ENCODE measurements at places on chromosomes 13 and 19. TPM values are rescaled to one million over a fixed set of nuclear protein-coding genes. Genes with fewer than 3 reads are reported as not detected.

Gene SHC2
- 45.2 TPM for total RNA-seq

DNA sequence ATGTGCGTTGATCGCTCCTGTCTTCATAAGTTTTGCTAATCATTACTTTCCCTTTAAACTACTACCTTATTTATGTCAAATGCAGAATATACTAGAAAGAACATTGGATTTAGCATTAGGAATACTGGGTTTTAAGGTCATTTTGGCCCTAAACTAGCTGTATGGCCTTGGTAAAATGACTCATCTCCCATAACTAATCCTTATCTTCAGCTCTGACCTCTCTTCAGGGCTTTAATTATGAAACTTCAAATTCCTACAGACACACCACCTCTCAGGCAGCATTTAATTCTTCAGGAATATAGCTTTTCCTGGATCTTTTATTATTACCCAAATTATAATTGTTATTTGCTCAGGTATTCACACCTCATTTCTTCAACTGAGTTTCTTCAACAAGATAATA, 121.2 kb downstream of the STARD13 start:
- H3K4me3 ChIP-seq: no peak overlapping the region
- H3K27me3 ChIP-seq: no peaks in the 10 kb centered on the region
- H3K36me3 ChIP-seq: peaks cover 43% of the 10 kb centered on the region
- peaks cover 25% of the 10 kb centered on the region for H3K4me1 ChIP-seq

DNA sequence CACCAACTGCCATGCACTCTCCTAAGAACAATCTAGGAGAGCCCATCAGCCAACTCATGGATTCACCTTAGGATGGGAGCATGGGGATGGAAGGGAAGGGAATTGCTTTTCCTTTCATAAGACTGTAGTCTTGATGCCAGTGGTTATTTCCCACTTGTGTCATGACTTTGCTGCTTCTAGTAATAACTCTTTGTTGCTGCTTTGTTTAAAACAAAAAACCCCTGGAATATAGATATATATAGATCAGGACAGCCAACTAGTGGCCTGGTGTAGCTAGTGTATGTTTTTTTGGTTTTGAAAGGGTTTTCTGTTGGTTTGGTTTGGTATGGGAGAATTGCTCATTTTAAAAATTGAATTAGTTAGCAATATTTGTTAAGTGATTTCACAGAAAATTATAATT, 39.3 kb upstream of the KCTD4 start:
- H3K27ac ChIP-seq: peak overlapping the region; percentile 12
- H3K36me3 ChIP-seq: no peaks in the 10 kb centered on the region
- no peaks in the 10 kb centered on the region for H3K27me3 ChIP-seq
- H3K4me1 ChIP-seq: no peaks in the 10 kb centered on the region

DNA sequence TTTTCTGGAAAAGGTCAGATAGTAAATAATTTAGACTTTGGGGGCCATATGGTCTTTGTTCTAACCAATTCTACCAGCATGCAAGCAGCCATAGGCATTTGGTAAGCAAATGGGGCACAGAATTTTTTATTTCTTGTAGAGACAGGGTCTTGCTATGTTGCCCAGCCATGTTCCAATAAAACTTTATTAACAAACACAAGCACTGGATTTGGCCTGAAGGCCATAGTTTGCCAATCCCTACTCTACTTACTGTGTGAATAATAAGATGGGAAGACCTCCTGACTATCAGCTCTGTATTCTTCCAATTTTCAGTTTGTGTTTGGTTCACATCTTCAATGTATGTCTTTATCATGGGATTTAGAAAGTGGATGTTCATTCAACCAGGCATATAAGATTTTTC, 53.0 kb upstream of the SERP2 start:
- no peaks in the 10 kb centered on the region for H3K36me3 ChIP-seq
- H3K4me3 ChIP-seq: no peak overlapping the region
- DNase-seq: no peak
- peaks cover 10% of the 10 kb centered on the region for H3K27me3 ChIP-seq

Gene WDR62
- total RNA-seq: 34.2 TPM

- peaks cover 6% of the 10 kb centered on the region for H3K36me3 ChIP-seq
- no peak for DNase-seq
- H3K27ac ChIP-seq: peak overlapping the region; percentile 79
- no peaks in the 10 kb centered on the region for H3K27me3 ChIP-seq
- no peak overlapping the region for H3K4me3 ChIP-seq
These were observed 96.2 kb upstream of the RFC3 start for GRCh38 chr13:33721724-33722123.

DNA sequence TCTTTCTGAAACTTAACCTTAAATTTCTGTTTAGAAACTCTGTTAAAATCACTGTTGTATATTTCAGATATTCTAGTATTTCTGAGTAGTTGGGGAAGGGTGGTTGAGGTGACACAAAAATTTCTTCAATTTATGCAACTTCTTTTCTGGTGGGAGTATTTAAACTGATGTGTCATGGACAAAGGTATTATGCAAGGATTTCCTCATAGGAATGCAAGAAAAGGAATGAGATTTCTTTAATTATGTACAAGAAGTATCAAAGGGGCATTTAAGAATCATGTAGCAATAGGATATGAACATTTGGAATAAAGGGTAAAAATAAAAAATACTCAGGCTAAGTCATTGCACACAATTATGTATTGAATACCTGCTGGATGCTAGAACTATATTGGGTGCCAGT, 575.8 kb upstream of the KLF12 start:
- peaks cover 7% of the 10 kb centered on the region for H3K4me1 ChIP-seq
- H3K36me3 ChIP-seq: peaks cover 2% of the 10 kb centered on the region
- H3K4me3 ChIP-seq: no peak overlapping the region
- DNase-seq: no peak

DNA sequence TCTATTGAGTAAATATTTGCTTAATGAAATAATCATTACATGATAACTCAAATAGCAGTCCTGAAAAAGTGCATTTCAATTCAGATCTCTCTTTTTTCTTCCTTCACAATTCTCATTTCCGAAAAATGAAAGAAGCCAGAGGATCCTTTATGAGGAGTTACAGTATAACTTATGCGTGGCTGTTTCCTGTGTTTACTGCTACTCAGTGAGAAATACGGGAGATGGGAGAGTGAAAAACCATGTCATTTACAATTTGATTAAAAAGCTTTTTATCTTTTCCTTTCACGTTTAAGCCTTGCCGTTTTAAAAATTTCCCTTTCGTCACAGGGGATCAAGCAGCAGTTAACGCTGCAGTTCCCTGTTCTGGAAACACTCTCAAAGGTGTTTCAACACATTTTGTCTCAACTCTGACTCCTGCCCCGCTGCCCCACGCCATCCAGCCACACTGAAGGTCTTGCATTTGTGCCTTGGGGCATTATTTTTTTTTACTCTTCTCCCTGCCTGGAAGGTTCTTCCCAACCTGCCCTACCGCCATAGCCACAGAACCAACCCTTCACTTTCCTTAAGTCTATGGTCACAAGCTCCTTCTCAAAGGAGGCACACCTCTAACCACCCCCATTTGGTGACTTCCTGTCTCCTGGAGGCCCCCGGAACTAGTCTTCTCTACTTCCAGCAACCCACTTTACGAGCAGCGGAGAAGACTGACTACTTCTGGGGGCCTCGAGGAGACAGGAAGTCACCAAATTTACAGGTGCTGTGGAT, 17.0 kb downstream of the KL start:
- H3K4me1 ChIP-seq: no peaks in the 10 kb centered on the region
- no peak overlapping the region for H3K27ac ChIP-seq
- H3K27me3 ChIP-seq: no peaks in the 10 kb centered on the region
- no peak for DNase-seq
- H3K4me3 ChIP-seq: no peak overlapping the region

GRCh38 chr19:39296055-39296645, at the start of gene IFNL1:
TSS of gene IFNL1 (plus strand) at chr19:39296407. CDS start at chr19:39296422, 15 bp downstream.
- DNase-seq: no peak
- H3K4me1 ChIP-seq: no peaks in the 10 kb centered on the region

Gene IGFL1
- not detected for total RNA-seq

- H3K4me1 ChIP-seq: peaks cover 16% of the 10 kb centered on the region
- DNase-seq: no peak
- H3K4me3 ChIP-seq: no peak overlapping the region
These were observed 3.1 kb upstream of the SPIB start for GRCh38 chr19:50415661-50416033.

Gene ZNF793
- total RNA-seq: 17.7 TPM

- no peaks in the 10 kb centered on the region for H3K27me3 ChIP-seq
- no peak for DNase-seq
- H3K27ac ChIP-seq: no peak overlapping the region
- no peaks in the 10 kb centered on the region for H3K4me1 ChIP-seq
These were observed 102.9 kb downstream of the FRY start for GRCh38 chr13:32134241-32135055.

Gene FBXO27
- 4.9 TPM for total RNA-seq

- no peak overlapping the region for H3K4me3 ChIP-seq
- DNase-seq: no peak
- peaks cover 47% of the 10 kb centered on the region for H3K27me3 ChIP-seq
- no peak overlapping the region for H3K27ac ChIP-seq
- no peaks in the 10 kb centered on the region for H3K36me3 ChIP-seq
- no peaks in the 10 kb centered on the region for H3K4me1 ChIP-seq
These were observed 51.2 kb downstream of the FLT3 start for GRCh38 chr13:28049215-28049614.

DNA sequence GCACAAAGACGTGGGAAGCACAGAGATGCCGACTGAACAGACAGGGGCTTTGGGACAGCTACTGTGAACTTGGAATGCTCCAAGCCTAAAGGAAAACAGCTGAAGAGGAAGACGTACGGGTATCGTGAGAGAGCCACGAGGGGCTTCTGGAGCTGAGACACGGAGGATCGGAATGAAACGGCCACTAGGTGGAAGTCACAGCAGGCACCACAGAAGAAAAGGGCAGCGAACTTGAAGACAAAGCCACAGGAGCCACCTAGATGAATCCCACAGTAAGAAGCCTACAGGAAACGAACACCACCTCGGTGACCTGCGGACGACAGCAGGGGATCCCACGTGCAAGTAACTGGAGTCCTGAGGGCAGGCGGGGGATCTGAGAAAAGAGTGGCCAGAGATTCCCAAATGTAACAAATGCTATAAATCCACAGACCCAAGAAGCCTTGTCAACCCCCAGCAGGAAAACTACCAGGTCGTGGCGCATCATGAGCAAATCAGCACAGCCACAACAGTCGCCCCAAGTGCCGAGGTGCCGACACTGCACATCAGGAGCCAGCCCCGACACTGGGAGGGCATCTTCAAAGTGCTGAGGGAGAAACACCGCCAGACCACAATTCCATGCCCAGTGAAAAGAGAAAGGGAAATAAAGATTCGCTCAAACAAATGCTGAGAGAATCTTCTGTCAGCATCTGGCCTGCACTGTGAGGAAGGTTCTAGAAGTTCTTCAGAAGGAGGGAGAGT, 39.3 kb upstream of the ISYNA1 start:
- H3K36me3 ChIP-seq: peaks cover 4% of the 10 kb centered on the region
- peaks cover 37% of the 10 kb centered on the region for H3K4me1 ChIP-seq
- H3K27ac ChIP-seq: peak overlapping the region; percentile 0

GRCh38 chr19:47310819-47311218, 1.2 kb downstream of the C5AR1 start:
- H3K4me1 ChIP-seq: no peaks in the 10 kb centered on the region
- H3K27ac ChIP-seq: no peak overlapping the region
- H3K4me3 ChIP-seq: no peak overlapping the region
- no peaks in the 10 kb centered on the region for H3K36me3 ChIP-seq

DNA sequence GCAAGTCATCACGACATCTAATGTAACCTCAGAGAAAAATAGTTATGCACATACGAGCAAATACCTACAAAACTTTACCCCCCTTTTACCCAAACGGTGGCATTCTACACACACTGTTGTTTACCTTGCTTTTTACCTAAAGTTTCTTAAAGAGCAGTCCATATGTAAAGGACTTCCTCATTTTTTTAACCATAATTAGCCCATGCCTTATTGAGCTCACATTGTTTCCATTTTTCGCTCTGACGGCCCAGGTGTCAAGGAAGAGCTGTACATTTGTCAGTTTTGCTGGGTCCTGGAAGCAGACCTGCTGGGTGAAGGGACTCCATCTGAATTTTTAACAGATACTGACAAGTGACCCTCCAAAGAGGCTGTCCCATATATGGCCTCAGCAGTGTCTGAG, 89.4 kb downstream of the STK24 start:
- H3K4me3 ChIP-seq: no peak overlapping the region
- H3K36me3 ChIP-seq: no peaks in the 10 kb centered on the region
- no peak for DNase-seq

- H3K4me3 ChIP-seq: no peak overlapping the region
- H3K27me3 ChIP-seq: no peaks in the 10 kb centered on the region
- H3K36me3 ChIP-seq: peaks cover 6% of the 10 kb centered on the region
- H3K27ac ChIP-seq: no peak overlapping the region
- H3K4me1 ChIP-seq: no peaks in the 10 kb centered on the region
These were observed 118.4 kb downstream of the COG6 start for GRCh38 chr13:39773833-39774232.

Gene MBOAT7
- total RNA-seq: 74.2 TPM

- DNase-seq: no peak
- H3K4me3 ChIP-seq: no peak overlapping the region
- no peaks in the 10 kb centered on the region for H3K36me3 ChIP-seq
- H3K4me1 ChIP-seq: no peaks in the 10 kb centered on the region
These were observed 429.5 kb downstream of the HS6ST3 start for GRCh38 chr13:96519380-96519779.

GRCh38 chr13:71645467-71645866, 221.5 kb downstream of the DACH1 start:
- no peaks in the 10 kb centered on the region for H3K27me3 ChIP-seq
- no peaks in the 10 kb centered on the region for H3K36me3 ChIP-seq
- no peak for DNase-seq
- H3K4me3 ChIP-seq: no peak overlapping the region
- no peak overlapping the region for H3K27ac ChIP-seq

GRCh38 chr13:26878438-26878837, 117.9 kb upstream of the GPR12 start:
- H3K27me3 ChIP-seq: peaks cover 11% of the 10 kb centered on the region
- H3K4me1 ChIP-seq: peaks cover 6% of the 10 kb centered on the region
- H3K36me3 ChIP-seq: no peaks in the 10 kb centered on the region
- DNase-seq: no peak

- no peaks in the 10 kb centered on the region for H3K27me3 ChIP-seq
- DNase-seq: no peak
- H3K27ac ChIP-seq: no peak overlapping the region
- no peaks in the 10 kb centered on the region for H3K36me3 ChIP-seq
- peaks cover 28% of the 10 kb centered on the region for H3K4me1 ChIP-seq
- no peak overlapping the region for H3K4me3 ChIP-seq
These were observed 16.1 kb downstream of the LSM14A start for GRCh38 chr19:34188408-34188807.

- H3K4me1 ChIP-seq: no peaks in the 10 kb centered on the region
- H3K4me3 ChIP-seq: no peak overlapping the region
- H3K27me3 ChIP-seq: no peaks in the 10 kb centered on the region
- peaks cover 47% of the 10 kb centered on the region for H3K36me3 ChIP-seq
These were observed 18.7 kb downstream of the ZNF586 start for GRCh38 chr19:57788114-57788692.

- no peak overlapping the region for H3K27ac ChIP-seq
- no peaks in the 10 kb centered on the region for H3K4me1 ChIP-seq
- no peak for DNase-seq
- H3K36me3 ChIP-seq: no peaks in the 10 kb centered on the region
- no peak overlapping the region for H3K4me3 ChIP-seq
These were observed 95.0 kb upstream of the KLF12 start for GRCh38 chr13:74229242-74229641.

- no peak overlapping the region for H3K4me3 ChIP-seq
- no peak overlapping the region for H3K27ac ChIP-seq
- peaks cover 45% of the 10 kb centered on the region for H3K27me3 ChIP-seq
- H3K4me1 ChIP-seq: peaks cover 6% of the 10 kb centered on the region
- DNase-seq: peak; percentile 36
These were observed 2.8 kb downstream of the PALM3 start for GRCh38 chr19:14059093-14059480.

GRCh38 chr19:16829822-16830289, 658 bp downstream of the SIN3B start:
- H3K4me3 ChIP-seq: peak overlapping the region; percentile 89
- H3K4me1 ChIP-seq: peaks cover 24% of the 10 kb centered on the region
- H3K36me3 ChIP-seq: peaks cover 6% of the 10 kb centered on the region
- peak overlapping the region; percentile 82 for H3K27ac ChIP-seq
- peaks cover 28% of the 10 kb centered on the region for H3K27me3 ChIP-seq
- no peak for DNase-seq

Data from neural crest cell (in vitro differentiated cells).